ENCODE measurements at places on chromosomes 16 and 17.

GRCh38 chr16:7086822-7087616 lies 245.6 kb upstream of the RBFOX1 start:
- DNase-seq = no peak

DNA sequence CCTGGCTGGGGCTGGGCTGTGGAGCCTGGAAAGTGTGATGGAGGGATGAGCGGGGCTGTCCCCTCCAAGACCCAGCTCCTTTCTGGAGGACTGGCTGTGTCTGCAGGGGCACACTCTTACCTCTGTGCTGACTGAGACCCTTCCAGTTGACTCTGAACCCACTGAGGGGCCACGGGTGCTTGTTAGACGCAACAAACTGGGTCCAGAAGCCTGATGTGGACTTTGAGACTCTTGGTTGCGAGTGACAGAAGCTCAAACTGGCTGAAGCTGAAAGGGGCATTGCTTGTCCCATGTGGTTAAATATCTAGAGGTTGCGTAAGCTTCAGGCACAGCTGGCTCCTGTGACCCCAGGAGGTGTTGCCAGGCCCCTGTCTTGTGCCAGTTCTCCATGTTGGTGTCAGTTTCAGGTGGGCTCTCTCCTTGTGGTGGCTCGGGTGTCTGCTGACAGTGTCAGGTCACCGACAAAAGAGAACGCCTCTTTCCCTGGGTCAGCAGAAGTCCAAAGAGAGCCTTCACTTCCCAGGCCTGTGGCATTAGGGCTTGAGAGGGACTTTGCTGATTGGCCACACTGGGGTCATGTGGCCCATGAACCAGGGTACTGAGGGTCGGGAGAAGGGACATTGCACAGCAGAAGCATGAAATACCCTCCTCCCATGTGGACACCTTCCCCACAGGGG lies 16.7 kb downstream of the ADCY7 start:
- DNase-seq = no peak

GRCh38 chr17:28086519-28086918 lies 44.0 kb downstream of the NLK start:
- DNase-seq = no peak

- no peak for DNase-seq
These were observed 163.9 kb downstream of the PRKCB start for GRCh38 chr16:23999663-24000062.

DNA sequence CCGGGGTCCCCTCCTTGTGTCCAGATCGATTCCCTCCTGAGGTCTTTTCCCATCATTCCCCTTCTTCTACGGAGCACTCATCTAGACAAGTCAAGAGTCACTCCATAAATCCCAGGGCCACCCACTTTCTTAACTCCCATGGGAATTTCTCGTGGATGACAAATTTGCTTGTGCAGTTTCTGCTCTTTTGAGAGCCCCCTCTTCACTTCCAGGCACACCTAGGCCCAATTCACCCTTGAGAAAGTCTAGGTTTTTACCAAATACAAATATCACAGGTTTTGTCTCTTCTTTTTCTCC lies 522 bp upstream of the POLDIP2 start:
- no peak for DNase-seq

- peak; percentile 20 for DNase-seq
These were observed 21.6 kb downstream of the PLA2G10 start for GRCh38 chr16:14672403-14672971.
